ENCODE measurements at places on chromosomes 7 and 10. TPM values are rescaled to one million over a fixed set of nuclear protein-coding genes. Genes with fewer than 3 reads are reported as not detected.

DNA sequence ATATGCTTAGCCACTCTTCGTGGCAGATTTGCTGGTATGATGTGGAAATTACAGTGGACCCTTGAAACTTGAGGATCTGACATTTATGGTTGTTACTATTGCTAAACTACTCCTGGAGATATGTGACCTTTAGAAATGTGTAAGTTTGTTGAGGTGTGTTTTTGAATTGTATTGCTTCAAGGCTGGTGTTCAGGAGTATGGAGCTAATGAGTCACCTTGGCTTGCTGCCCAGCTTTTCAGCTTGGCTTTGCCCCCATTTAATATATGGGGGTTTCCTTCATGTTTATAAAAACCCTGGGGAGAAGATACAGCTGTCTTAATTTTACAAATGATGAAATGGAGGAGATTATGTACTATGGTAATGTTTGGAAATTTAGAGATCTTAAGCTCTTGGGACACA lies 11.6 kb downstream of the HBP1 start:
- peak; percentile 88 for DNase-seq

Gene UBTD1
- 21.9 TPM for total RNA-seq

- peak; percentile 89 for DNase-seq
Observed at GRCh38 chr7:66627151-66627681, 1.5 kb upstream of the KCTD7 start.

GRCh38 chr7:32347244-32347828 lies 142.8 kb downstream of the LSM5 start:
- DNase-seq, result no peak

DNA sequence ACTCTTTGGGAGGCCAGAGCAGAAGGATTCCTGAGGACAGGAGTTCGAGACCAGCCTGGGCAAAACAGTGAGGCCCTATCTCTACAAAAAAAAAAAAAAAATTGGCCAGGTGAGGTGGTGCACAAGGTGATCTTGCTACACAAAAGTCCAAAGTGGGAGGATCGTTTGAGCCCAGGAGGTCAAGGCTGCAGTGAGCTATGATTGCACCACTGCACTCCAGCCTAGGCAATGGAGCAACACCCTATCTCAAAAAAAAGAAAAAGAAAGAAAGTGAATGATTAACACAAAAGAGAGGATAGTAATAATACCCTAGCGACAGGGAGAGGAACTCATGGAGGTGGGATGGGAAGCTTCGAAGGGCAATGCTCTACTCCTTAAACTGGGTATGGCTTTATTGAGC lies 30.4 kb downstream of the TMEM176B start:
- DNase-seq, result no peak

Gene MRLN
- total RNA-seq, result not detected

Gene MGAM2
- total RNA-seq, result not detected

- peak; percentile 37 for DNase-seq
Observed at GRCh38 chr7:43735802-43736603, 6.7 kb upstream of the COA1 start.

Gene ITGA8
- total RNA-seq, result under 0.01 TPM

GRCh38 chr10:51619365-51619764 lies 80.0 kb downstream of the CSTF2T start:
- DNase-seq, result no peak

DNA sequence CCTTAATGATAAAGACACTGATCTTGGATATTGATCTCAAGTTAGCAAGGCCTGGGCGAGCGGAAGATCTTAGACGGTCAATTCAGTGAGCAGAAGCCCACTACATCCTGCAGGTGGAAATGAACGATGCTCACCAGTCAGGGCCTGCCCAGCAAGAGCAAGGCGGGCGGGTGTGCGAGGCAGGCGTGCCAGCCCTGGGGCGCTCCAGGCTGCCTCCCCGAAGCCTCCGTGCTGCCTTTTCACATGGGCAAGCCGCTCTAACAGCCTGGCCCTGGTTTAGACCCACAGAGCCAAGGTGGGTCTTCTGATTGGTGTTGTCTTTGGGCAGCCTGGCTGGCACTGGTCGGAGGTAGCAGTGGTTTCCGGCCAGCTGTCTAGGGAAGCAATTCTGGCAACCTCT lies 475.1 kb upstream of the FOXK1 start:
- DNase-seq, result no peak

Gene SH3PXD2A
- 6.3 TPM for total RNA-seq

- DNase-seq, result no peak
Observed at GRCh38 chr10:30870896-30871295, 160.8 kb downstream of the ZNF438 start.

DNA sequence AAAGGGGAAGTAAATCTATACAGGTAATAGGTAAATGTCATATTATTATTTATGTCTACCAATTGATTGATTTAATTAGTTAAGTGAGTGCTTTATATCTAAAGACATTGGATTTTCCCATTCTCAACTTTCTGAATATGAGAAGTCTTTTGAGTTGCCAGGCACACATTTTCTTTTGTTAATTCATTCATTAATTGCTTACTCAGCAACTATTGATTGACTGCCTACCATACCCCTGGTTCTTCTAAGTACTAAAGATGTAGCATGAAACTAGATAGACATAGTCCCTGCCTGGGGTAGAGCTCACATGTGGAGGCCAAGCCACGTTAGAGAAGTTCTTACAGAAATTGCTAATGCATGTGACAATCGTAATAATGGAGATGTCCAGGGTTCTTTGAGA lies 253.1 kb upstream of the LYZL1 start:
- no peak for DNase-seq

GRCh38 chr7:8440670-8441069 lies 7.3 kb downstream of the NXPH1 start:
- no peak for DNase-seq

GRCh38 chr10:68007356-68007755 lies 67.7 kb downstream of the HERC4 start:
- no peak for DNase-seq

DNA sequence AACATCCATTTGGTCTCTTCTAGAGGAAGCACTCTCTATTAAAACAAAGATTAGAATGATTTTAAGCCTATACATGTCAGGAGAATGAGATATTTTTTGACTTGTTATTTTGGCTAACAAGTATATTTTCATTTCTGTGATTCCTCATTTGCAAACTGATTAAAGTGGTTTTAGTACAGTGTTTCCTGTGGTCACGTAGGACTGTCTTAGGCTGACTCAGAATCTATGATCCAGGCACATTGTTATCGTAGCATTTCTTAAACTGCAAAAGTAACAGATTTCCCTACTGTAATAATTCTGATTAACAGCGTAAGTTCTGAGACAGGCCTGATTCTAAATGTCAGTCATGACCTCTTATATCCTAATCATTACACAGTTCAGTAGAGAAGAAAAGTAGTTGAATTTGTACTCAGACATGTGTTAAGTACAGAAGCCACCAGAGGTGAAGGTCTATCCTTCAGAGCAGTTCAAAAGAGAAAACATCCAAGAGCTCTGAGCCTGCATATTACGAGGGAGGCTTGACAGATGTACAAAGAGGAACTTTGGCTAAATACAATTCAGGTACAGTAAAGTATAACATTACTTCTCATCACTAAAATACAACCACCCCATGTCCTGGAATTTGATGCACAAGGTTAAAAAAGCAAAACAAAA lies 124.1 kb upstream of the TEX47 start:
- no peak for DNase-seq

GRCh38 chr10:83373671-83374070 lies 765.6 kb upstream of the GHITM start:
- DNase-seq, result no peak

Gene DNAJB9
- 31.7 TPM for total RNA-seq

Gene MBL2
- total RNA-seq, result not detected

DNA sequence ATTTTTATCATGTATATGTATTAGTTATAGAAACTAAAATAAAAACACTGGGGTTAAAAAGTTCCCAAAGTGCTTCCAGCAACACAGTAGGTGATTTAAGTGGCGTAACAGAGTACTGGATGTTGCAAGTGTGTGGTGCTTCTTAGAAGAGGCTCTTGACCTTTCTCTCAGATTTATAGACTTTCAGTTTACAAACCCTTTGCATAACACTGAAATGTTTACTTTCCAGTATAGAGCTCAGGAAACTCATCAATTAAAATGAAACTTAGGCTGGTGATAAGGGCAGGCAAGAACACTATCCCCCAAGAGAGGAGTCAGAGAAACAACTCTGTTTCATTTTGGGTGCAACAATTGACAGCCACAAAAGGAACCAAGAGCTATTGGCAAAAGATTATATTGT lies 27.5 kb upstream of the SMC3 start:
- DNase-seq, result no peak

- no peak for DNase-seq
Observed at GRCh38 chr10:43217563-43218205, 49.2 kb downstream of the RASGEF1A start.

DNA sequence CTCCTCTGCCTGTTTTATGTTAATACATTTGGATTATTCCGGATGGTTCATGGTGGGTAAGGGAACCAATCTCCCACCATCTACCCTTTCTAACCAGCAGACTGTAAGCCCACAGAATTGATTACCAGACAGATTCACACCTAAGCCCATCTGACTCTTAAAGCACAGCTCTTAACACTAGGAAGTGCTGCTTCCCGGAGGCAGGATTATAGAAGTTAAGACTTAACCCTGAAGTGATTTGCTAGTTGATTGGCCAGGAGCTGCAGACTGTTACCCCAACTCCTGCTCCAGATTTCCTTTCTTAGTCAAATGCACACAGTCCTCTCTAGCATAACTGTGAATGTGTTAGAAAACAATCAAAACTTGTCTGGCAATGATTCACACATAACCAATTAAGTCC lies 221.7 kb downstream of the CDK14 start:
- DNase-seq, result no peak

GRCh38 chr7:137703291-137704010 lies 143.3 kb downstream of the DGKI start:
- DNase-seq, result no peak

DNA sequence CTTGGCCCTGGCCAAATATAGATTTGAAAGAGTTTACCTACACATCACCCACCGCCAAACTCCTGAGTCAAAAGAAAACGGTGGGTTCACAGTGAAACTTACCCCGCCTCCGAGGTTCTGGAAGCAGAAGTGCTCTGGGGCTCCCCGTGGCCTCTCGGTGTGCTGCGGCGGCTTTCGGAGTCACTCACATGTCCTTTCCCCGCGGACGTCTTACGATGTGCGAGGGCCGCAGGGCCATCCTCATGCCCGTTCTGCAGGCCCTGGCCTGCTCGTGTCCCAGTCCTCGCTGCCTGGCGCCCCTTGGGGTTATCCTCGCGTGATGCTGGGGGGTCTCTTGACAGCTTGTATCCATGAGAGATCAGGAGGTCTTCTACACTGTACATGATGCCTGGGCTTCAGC lies 12.0 kb downstream of the JCAD start:
- no peak for DNase-seq

DNA sequence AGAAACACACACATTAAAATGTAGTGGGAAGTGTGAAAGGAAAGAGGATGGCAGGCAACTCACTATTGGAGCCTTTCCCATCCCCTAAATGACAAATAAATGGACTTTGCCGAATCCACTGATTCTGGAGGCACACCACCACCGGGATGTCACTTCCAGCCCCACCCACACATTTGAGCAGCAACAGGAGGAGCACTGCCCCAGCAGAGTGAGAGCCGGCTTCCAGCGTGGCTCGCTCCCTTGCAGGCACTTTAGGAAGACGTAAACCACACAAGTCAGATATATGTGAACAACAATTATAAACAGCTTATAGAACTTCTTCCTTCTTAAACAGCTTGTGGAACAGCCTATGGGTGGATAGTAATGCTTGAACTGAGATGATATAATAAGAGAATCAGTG lies 191.0 kb downstream of the DGKI start:
- no peak for DNase-seq

- no peak for DNase-seq
Observed at GRCh38 chr7:143360788-143361551, 1.5 kb downstream of the FAM131B start.

DNA sequence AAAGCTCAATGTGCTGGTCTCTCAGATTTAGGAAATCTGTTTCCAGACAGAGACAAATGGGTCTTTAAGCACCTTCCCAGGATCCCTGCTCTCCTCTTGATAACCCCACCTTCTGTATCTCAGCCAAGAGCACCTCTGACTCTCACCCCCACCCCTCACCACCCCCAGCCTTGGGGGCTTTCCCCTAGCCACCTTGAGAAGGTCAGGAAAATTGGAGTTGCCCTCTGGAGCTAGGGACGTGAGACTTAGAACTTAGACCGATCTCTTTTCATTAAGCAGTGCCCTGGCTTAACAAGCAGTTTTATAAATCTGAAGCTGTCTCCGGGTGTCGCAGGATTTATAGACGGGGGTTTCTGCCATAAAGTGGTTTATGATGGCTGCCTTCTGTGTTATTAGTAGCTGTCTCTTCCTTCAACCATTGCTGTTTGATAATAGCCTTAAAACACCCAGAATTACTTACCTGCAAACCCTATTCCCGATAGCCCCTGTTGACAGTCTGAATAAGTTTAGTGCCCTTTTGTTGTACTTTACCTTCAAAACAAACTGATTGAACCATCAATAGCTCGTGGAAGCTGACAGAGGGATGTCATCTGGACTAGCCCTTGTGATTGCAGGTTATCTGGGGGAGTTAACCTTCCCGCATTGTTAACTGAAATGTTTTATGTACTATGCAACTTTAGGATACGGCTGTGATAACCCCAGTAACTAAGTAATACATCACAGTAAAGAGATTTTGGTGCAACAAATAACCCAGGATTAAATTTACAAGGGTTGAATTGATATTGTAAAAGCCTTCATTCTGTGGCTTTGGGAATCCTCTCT lies 621.5 kb downstream of the LRMDA start:
- no peak for DNase-seq

Gene CFTR
- total RNA-seq, result under 0.01 TPM

GRCh38 chr10:124016804-124017375 lies 76.5 kb downstream of the CHST15 start:
- no peak for DNase-seq

- no peak for DNase-seq
Observed at GRCh38 chr10:77253147-77253545, 384.5 kb downstream of the KCNMA1 start.

DNA sequence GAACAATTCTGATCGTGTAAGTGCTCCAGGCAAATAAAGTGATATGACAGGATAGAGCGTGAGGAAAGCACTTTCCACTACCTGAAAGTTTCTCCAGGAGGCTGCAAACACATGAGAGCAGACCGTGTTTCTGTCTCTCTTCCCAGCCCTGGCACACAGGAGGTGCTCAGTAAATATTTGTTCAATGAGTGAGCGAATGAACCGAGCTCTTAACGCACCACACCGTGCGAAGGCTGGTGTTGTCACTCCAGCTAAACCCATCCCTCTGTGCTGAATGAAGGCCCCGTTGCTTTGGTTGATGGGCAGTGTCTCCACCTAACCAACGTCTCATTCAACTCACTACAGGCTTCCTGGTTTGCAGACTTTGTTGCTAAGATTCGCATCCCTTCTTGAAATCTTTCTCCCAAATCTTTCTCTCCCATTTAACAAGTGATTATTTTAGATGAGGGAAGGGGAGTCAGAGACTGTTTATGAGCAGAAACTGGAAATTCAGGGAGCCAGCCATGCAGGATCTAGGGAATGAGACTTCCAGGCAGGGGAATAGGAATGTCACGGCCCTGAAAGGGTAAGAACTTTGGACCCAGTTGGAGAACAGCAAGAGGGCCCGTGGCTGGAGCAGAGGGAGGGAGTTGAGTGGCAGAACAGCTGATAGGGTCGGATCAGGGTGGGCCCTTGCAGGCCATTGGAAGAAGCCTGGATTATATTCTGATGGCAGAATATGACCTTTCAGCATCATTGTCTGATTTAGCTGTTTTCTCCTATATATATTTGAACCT lies 282.6 kb downstream of the CAMK1D start:
- no peak for DNase-seq

GRCh38 chr10:60569681-60570080 lies 180.0 kb upstream of the ANK3 start:
- DNase-seq, result no peak

GRCh38 chr7:29078311-29079260 lies 67.8 kb downstream of the CPVL start:
- no peak for DNase-seq
